Hepatocyte (in vitro differentiated cells): ENCODE measurements at places on chromosomes 7 and 10.

- no peaks in the 10 kb centered on the region for H3K27me3 ChIP-seq
- no peak overlapping the region for H3K4me3 ChIP-seq
- DNase-seq, result no peak
- peaks cover 8% of the 10 kb centered on the region for H3K4me1 ChIP-seq
- no peak overlapping the region for H3K27ac ChIP-seq
- no peaks in the 10 kb centered on the region for H3K36me3 ChIP-seq
Observed at GRCh38 chr10:127132451-127132850, 63.9 kb downstream of the INSYN2A start.

- no peak overlapping the region for H3K4me3 ChIP-seq
- no peak for DNase-seq
- H3K27me3 ChIP-seq, result no peaks in the 10 kb centered on the region
- H3K4me1 ChIP-seq, result no peaks in the 10 kb centered on the region
Observed at GRCh38 chr7:31971049-31971667, 99.0 kb downstream of the PDE1C start.

- no peaks in the 10 kb centered on the region for H3K4me1 ChIP-seq
- H3K27ac ChIP-seq, result no peak overlapping the region
- DNase-seq, result no peak
- no peaks in the 10 kb centered on the region for H3K27me3 ChIP-seq
- H3K4me3 ChIP-seq, result no peak overlapping the region
- no peaks in the 10 kb centered on the region for H3K36me3 ChIP-seq
Observed at GRCh38 chr7:18653381-18654155, 158.0 kb downstream of the HDAC9 start.

DNA sequence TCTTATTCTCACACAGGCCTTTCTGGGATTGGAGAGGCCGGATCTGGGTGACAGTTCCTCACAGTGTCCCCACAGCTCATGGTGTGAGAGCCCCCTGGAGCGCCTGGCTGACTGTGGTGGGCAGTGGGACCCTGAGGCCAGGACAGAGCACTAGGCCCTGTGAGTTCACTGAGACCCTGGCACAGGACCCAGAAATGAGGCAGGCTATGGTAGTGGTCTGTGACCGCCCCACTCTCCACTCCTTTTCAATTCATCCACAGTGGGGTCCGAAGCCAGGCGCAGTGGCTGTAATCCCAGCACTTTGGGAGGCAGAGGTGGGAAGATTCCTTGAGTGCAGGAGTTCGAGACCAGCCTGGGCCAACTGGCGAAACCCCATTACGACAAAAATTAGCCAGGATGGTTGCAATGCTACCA is 95.9 kb upstream of the TNRC18 start:
- H3K4me1 ChIP-seq, result no peaks in the 10 kb centered on the region
- no peak overlapping the region for H3K4me3 ChIP-seq
- H3K27me3 ChIP-seq, result no peaks in the 10 kb centered on the region
- H3K36me3 ChIP-seq, result no peaks in the 10 kb centered on the region
- no peak overlapping the region for H3K27ac ChIP-seq

DNA sequence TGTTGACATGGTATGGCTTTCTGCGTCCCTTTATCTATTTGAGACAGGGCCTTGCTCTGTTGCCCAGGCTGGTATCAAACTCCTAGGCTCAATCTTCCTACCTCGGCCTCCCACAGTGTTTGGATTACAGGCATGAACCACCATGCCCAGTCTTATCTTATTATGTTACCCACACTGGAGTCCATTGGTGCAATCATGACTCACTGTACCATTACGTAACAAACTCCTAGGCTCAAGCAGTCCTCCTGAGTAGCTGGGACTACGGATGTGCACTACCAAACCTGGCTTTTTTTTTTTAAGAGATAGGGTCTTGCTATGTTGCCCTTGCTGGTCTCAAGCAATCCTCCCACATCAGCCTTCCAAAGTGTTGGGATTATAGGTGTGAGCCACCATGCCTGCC is 66.7 kb downstream of the CCDC3 start:
- no peaks in the 10 kb centered on the region for H3K4me1 ChIP-seq
- no peak overlapping the region for H3K4me3 ChIP-seq
- H3K27me3 ChIP-seq, result no peaks in the 10 kb centered on the region
- no peak overlapping the region for H3K27ac ChIP-seq
- no peak for DNase-seq

DNA sequence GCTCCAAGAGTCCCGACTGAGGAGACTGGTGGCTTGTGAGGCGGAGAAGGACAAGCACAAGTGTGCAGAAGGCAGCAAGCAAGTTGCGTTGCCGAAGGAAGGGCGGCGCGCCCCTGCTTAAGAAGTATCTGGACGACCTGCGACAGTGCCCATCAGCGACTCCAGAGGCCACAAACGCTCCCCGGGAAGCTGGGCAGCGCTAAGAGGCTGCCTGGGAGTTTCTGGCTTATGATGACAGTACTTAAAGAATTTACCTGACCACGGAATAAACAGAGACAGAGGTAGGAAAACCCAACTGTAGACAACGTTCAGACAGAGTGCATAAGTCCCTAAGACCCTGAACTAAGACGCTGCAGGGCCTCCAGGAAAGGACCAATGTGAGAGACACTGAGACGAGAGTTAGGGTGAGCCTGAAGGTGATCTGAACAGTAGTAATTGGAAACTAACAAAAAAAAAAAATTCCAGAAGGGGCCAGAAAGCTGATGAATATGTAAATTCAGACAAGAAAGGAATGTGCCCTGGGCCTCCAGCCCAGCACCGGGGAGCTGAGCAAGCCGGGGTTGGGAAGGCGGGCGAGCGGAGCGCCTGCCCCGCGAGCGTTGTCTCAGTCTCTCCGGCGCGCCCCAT is 1.0 kb downstream of the OSBPL3 start:
- H3K27me3 ChIP-seq, result no peaks in the 10 kb centered on the region
- H3K4me1 ChIP-seq, result peaks cover 7% of the 10 kb centered on the region
- peak overlapping the region; percentile 65 for H3K4me3 ChIP-seq
- peak; percentile 51 for DNase-seq
- H3K36me3 ChIP-seq, result no peaks in the 10 kb centered on the region

DNA sequence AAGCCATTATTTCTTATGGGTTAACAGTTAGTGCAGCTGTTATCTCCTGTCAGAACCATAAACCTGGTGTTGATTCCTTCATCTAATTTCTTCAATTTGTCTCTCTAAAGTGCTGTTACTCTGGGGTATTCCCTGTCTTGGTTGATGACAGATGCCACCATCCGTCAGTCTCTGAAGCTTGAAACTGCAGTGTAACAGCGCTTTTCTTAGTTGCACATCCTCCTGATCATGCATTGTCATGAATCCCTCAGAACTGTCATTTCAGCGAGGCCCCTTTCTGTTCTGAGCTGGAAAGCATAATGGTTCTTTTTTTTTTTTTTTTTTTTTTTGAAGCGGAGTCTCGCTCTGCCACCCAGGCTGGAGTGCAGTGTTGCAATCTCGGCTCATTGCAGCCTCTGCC is 193.9 kb downstream of the SDK1 start:
- H3K27ac ChIP-seq, result no peak overlapping the region
- H3K27me3 ChIP-seq, result no peaks in the 10 kb centered on the region
- no peaks in the 10 kb centered on the region for H3K36me3 ChIP-seq
- H3K4me1 ChIP-seq, result no peaks in the 10 kb centered on the region

GRCh38 chr7:234051-234707 is 41.8 kb downstream of the FAM20C start:
- DNase-seq, result peak; percentile 53
- H3K36me3 ChIP-seq, result no peaks in the 10 kb centered on the region
- no peaks in the 10 kb centered on the region for H3K27me3 ChIP-seq
- H3K4me1 ChIP-seq, result peaks cover 38% of the 10 kb centered on the region
- no peak overlapping the region for H3K4me3 ChIP-seq
- H3K27ac ChIP-seq, result peak overlapping the region; percentile 76

DNA sequence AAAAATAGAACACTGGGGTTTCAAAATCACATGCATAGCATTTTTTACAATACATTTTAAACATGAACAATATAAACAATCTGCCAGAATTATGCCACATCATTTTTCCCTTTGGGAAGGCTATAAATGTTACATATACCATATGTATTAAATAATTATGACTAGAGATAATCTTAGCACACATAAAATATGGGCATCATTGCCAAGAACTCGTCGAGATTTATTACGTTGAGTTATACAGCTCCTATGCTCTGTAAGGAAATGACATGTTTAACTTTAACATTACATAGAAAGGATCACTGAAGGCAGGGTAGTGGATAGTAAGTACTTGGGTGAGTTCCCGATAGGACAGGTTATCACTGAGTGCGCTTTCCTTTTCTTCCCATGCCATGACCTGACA is 267.8 kb downstream of the PARD3 start:
- H3K4me1 ChIP-seq, result peaks cover 7% of the 10 kb centered on the region
- no peak for DNase-seq
- H3K27me3 ChIP-seq, result no peaks in the 10 kb centered on the region
- H3K4me3 ChIP-seq, result no peak overlapping the region

DNA sequence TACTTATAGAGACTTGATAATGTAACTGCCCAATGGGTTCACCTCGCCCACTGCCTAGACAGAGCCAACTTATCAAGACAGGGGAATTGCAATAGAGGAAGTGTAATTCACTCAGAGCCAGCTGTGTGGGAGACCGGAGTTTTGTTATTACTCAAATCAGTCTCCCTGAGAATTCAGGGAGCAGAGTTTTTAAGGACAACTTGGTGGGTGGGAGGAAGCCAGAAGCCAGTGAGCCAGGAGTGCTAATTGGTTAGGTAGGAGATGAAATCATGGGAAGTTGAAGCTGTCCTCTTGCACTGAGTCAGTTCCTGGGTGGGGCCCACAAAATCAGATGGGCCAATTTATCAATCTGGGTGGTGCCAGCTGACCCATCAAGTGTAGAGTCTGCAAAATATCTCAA is 20.1 kb upstream of the C7orf33 start:
- no peaks in the 10 kb centered on the region for H3K36me3 ChIP-seq
- no peak overlapping the region for H3K27ac ChIP-seq
- H3K27me3 ChIP-seq, result no peaks in the 10 kb centered on the region
- H3K4me3 ChIP-seq, result no peak overlapping the region
- H3K4me1 ChIP-seq, result no peaks in the 10 kb centered on the region

DNA sequence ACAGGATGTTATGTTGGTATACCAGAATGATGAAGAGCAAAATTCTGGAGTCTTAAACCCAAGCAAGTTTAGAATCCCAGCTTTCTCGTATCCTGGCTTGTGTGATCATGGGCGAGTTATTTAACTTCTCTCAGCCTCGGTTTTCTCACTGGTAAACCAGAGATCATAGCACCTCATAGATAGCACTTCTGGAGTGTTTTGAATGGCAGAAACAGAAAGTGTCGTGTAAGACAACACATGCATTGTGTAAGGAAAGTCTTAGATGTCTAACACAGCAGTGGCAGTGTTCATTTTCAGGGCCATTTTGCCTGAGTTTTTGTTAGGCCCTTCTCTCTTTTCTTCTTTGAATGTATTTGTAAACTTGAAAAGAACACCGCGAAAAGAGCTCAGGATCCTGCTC is 465.1 kb downstream of the AUTS2 start:
- no peak overlapping the region for H3K27ac ChIP-seq
- H3K4me1 ChIP-seq, result no peaks in the 10 kb centered on the region
- H3K4me3 ChIP-seq, result no peak overlapping the region
- H3K27me3 ChIP-seq, result no peaks in the 10 kb centered on the region

DNA sequence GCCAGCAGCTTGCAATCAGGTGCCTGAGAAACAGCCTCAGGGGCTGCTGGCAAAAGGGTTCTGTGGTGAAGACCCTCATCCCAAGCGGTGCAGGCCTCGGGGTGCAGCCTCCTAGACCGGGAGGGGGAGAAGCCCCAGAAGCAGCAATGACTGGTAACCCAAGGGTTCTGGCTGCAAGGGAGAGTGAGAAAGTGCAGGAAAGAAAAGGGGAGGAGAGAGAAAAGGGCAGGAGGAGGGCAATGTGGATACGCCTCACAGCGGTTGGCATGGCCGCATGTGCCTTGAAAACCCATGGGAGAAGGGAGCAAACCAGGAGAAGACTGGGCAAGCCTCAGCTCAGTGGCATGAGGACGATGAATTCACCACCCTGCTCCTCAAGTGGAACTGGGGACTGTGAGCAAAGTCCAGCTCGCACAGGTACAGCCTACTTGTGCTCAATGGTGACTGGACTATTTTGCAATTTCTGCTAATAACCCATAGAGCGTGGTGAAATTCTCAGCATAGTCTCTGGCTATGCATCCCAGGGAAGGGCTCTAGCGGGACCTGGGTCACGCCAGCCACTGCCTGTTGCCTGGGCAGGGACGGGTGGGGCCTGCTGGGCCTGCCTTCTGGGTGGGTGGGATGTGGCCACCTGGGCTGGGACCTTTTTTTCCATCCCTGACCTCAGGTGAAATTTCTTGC is 6.2 kb downstream of the CLRN3 start:
- H3K27me3 ChIP-seq, result no peaks in the 10 kb centered on the region
- no peaks in the 10 kb centered on the region for H3K36me3 ChIP-seq
- peaks cover under 1% of the 10 kb centered on the region for H3K4me1 ChIP-seq

DNA sequence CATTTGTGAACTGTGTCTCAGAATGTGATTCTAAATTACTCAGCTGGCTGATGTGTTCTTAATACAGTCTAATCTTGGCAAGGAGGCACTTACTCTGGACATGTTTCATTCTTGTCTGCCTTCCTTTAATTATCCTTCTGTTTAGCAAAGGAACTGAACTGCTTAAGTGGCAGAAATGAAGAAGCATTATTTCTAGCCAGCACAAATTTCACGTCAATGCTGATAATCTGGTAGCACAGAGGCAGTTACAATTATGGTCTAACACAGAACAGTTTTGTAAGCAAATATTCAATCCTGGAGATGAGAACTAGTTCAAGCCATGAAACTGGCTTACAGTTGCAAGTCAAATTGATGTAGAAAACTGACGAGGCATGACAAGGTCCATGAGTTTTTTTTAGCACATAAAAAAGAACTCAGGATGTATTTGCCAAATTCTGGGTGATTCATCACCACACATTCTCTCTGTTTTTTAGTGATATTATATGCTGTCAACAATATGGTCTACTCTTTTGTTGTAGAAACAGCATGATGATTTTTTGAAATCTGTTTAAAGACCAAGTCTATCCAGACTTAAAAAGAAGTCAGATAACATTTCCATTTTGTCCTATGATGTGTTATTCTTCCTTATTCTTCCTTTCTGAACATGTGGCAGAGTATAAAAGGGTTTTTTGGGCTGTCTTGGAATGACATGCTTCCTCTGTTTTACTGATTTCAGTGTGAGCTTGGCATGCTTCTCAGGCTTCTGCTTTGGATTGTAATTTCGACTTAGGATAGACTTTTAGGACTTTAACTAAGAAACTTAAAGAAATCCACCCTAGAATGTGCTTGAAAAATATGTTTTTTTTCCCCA is 154.8 kb downstream of the DNAJB9 start:
- H3K4me3 ChIP-seq, result no peak overlapping the region
- no peaks in the 10 kb centered on the region for H3K27me3 ChIP-seq
- H3K4me1 ChIP-seq, result no peaks in the 10 kb centered on the region
- no peak for DNase-seq
- no peak overlapping the region for H3K27ac ChIP-seq

DNA sequence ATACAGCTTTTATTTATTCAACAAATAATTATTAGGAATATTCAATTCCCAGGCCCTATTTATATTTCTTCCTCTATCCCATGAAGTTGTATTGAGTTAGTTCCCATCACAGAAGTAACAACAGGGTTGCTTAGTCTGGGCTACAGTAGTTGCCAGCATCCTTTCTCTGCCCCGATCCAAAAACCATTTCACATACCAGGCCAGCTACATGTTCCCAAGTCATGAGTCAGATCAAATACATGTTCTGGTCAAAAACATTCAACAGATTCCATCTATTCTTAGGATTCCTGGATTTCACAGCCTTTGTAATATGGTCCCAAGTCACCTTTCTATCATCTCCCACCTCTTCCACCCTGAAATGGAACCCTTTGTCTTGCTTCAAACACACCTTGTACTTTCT is 91.6 kb downstream of the RAB11FIP2 start:
- no peak overlapping the region for H3K27ac ChIP-seq
- no peak overlapping the region for H3K4me3 ChIP-seq
- no peaks in the 10 kb centered on the region for H3K36me3 ChIP-seq
- H3K27me3 ChIP-seq, result peaks cover 11% of the 10 kb centered on the region
